ENCODE measurements at places on chromosomes 4 and X.

GRCh38 chrX:140949233-140949632, 53.2 kb upstream of the SPANXB1 start:
- DNase-seq, result no peak

- no peak for DNase-seq
These were observed 50.1 kb downstream of the MFAP3L start for GRCh38 chr4:169975838-169976796.

- no peak for DNase-seq
These were observed 75.0 kb upstream of the PAQR3 start for GRCh38 chr4:79014230-79014629.

- no peak for DNase-seq
These were observed 240.1 kb downstream of the FRAS1 start for GRCh38 chr4:78297116-78297800.

DNA sequence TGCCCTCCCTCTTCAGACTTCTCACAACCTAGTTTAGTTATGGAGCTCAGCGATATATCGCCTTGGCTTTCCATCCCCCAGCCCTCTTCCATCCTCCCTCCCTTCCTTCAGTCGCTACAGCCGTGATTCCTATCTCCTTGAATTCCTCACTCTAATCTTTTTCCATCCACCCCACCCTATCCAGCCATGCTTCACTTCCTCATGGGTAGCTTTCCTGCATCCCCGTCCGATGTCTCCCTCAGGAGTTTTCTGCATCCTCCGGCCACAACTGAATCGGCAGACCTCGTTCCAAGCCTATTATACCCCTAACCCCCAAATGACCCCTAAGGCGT, 456 bp downstream of the SNX12 start:
- no peak for DNase-seq

- DNase-seq, result no peak
These were observed 36.6 kb upstream of the RHOH start for GRCh38 chr4:40160258-40160657.

DNA sequence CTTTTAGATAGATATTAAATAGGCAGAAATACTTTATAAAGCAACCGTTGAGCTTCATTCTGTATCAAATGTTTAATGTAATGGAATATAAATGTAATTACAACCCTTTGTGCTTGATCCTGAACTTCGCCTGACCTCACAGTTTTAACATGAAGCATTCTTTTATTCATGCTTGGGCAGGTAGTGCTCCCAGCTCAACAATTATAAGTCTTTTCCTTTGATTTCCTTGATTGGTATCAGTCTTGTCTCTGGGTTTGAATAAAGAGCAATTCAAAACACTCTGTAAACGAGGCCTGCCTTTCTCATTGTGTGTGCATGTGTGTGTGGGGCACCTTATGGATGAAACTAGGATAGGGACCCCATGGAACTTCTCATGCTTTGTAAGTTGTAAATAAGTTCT, 6.8 kb downstream of the METAP1 start:
- no peak for DNase-seq

DNA sequence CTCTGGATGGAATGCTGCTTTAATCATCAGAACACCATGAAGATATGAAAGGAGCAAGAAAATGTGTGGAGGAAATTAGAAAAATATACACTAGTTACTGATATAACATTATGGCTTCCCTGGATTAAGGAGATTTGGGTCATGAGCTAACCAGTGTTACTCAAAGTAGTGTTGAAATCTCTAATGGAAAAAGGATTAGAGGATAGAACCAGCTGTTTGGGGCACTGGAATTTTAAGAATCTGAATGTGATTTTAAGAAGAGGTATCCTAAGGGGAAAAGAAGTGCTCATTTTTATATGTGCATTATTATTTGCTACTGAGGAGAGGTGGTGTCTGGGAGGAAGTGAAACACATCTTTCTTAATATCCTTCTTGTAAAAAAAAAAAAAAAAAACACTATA, 164.1 kb upstream of the PPARGC1A start:
- no peak for DNase-seq

- no peak for DNase-seq
These were observed 230.3 kb upstream of the PCDH18 start for GRCh38 chr4:137762591-137762990.

- DNase-seq, result no peak
These were observed 28.8 kb downstream of the RBM47 start for GRCh38 chr4:40600850-40601249.

GRCh38 chr4:176383273-176384077, 63.7 kb downstream of the SPCS3 start:
- no peak for DNase-seq

GRCh38 chr4:119493419-119493818, 135.2 kb downstream of the PDE5A start:
- no peak for DNase-seq

DNA sequence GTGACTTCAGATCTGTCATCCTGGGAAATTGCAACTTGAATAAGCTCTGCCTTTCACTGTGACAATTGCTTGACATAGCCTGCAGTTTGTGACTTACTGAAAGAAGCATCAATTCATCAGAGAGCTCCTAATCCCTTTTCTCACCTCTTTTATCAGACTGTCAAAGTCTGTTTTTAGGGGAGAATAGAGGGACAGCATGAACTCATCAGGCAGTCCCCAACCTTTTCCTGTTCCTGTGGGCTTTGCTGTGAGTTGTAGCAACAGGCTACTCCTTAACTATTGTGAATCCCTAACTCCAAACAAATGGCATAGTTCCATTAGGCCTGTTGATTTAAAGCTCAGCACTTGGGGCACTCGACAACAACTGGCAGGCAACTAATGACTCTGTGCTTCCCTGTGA, 64.9 kb downstream of the DOCK11 start:
- DNase-seq, result no peak

DNA sequence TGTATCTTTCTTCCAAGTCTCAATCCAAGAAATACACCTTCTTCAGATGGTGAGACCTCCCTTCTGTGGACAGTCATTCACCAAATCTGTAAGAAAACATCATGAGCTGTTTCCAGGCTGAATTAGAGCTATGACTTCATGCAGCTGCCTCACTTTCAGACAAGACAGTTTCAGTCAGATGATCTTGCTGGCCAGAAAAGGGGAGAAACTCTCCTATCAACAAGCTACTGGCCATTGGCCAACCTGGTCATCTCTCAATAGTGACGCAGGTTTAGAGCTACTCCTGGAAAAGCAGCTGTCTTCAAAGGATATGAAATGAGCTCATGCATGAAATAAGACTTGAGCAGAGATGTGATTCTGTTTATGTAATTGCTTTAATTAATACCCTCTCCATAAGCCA, 69.6 kb upstream of the NDP start:
- no peak for DNase-seq

GRCh38 chr4:84792366-84793301, 173.9 kb downstream of the WDFY3 start:
- DNase-seq, result no peak

- no peak for DNase-seq
These were observed 815 bp downstream of the HCCS start for GRCh38 chrX:11111947-11112346.

DNA sequence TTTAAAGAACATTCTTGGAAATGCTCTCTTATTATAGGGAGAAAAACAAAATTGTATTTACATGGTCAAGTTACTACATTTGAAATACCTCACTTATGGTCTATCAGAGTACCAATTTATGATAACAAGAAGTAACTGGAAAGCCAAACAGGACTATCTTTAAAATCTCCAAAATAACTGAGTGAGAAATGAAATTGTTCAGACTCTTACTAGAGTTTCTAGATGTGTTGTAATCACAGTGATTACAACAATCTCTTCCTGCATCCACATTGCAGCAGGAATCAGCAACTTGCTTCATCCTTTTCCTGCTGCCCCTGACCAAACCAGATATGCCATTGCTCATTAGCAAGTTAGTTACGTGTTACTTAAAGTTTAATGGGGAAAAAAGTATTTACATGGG, 245.2 kb upstream of the SMIM31 start:
- DNase-seq, result no peak

GRCh38 chr4:93515208-93515607, 313.3 kb upstream of the ATOH1 start:
- DNase-seq, result no peak

DNA sequence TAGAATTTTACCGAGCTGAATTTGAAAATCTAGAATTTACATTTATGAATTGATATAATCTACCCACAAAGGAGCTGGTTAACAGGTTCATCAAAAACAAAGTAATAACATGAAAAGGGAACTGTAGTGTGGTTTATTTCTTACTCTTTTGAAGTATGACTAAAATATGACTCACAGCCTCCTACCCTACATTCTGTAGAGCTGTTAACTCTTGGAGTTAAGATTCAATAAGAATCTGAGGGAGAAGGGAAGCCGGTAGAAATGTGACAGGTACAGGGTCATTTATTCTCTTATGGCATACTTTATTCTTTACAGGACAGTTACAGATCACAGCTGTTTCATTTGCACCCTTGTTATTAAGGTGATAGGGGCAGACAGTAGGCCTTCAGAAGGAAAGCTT, 132.2 kb upstream of the FAM47B start:
- DNase-seq, result no peak

DNA sequence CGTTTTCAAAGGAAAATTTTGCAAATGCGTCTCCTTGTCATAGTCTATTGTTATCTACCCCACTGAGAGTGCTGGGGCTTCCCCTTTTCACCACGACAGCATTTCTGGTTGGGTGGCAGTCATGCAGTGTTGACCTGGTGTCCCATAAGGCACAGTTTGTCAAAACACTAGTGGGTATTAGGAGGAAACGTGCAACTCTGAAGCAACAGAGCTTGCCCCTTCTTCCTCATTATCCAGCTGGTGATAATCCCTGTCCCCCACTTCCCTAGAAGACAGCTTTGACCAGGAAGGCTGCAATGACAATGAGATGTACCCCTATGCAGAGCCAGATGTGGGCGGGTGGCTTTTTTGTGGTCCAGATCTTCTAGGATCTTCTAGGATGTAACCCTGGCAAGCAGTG, 1.8 kb downstream of the TBC1D1 start:
- DNase-seq, result no peak

GRCh38 chrX:13463608-13464007, 105.8 kb upstream of the EGFL6 start:
- DNase-seq, result no peak

DNA sequence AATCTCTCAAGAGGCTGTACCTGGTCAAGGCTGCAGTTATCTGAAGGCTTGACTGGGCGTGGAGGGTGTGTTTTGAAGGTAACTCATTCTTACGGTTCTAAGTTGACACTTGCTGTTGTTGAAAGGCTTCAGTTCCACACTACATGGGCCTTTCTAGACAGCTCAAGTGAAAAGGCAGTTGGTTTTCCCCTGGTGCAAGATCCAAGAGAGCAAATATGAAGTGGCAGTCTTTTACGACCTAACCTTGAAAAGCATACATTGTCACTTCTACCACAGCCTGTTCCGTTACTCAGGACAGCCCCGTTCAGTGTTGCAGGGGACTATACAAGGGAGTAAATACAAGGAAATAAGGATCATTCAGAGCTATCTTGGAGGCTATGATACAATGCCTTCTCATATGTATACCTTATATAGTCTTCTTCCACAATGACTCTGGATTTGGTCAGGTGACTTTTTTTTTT, 46.2 kb downstream of the PDS5A start:
- DNase-seq, result no peak

- DNase-seq, result peak; percentile 56
These were observed 14.5 kb downstream of the WDFY3 start for GRCh38 chr4:84952004-84952403.

- DNase-seq, result no peak
These were observed 155.6 kb downstream of the CBR4 start for GRCh38 chr4:168854350-168854921.

DNA sequence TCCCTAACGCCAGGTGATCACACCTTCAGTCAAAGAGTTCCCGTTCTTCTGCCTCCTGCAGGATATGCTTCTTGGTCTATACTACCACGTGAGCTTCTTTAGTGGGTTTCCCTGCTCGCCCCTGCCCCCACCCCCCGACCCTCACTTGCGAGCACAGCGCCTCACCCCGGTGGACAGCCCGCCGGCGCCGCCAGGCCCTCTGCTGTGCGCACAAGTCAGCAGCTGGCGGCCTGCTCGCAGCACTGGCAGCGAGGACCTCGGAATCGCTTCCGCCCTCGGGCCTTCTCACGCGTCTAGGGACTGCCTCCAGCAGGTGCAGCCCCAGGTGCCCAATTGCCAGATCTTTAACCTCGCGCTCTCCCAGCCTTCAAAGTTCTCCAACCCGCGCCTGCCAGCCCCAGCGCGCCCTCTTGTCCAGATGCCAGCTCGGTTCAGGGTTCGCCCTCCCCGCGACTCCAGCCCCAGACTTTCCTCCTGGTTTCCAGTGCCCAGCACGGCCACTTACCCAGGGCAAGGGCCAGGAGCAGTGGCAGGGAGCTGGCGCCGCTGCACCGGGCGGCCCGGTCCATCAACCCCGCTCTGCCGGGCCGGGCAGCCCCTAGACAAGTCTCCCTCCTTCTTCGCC, 454 bp downstream of the BTC start:
- peak; percentile 19 for DNase-seq

GRCh38 chrX:153779891-153780677, 757 bp upstream of the SRPK3 start:
- DNase-seq, result no peak

GRCh38 chrX:152635941-152636340, 1.8 kb upstream of the GABRQ start:
- DNase-seq, result peak; percentile 59

DNA sequence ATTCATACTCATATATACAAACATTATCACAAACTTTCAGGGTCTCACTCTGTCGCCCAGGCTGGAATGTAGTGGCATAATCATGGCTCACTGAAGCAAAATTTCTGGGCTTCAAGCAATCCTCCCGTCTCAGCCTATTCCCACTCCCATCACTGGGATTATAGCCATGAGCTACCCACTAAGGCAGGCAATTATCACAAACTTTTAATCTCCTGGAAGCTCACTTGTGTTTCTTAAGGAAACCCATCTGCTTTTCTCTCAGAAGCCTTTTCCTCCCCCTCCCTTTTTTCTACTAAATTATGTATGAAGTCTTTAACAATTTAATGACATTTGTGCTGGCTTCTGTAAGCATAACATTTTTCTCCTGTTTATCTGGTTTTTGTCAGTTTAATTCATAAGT, 170.5 kb downstream of the AREG start:
- DNase-seq, result no peak

GRCh38 chr4:25723409-25723808, 67.8 kb downstream of the SLC34A2 start:
- no peak for DNase-seq

DNA sequence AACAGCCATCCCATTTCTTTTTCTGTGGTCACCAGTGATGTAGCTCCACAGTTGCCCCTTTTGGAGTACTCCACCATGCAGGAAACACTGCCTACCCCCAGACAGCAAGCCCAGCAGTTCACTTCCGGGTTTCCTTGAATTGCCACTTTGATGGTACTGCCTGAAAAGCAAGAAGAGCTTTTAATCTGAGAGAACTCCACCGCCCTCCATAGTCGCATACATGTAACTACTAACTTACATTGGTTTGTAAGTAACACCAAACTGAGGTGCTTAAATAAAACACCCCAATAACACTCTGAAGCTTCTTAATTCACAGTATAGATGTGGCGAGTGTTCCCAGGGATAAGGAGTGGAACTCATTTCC, 53.6 kb upstream of the HPSE start:
- DNase-seq, result no peak
